ENCODE measurements at places on chromosomes 13 and 19. TPM values are rescaled to one million over a fixed set of nuclear protein-coding genes. Genes with fewer than 3 reads are reported as not detected.

GRCh38 chr19:50287331-50287730 lies 41.8 kb downstream of the KCNC3 start:
- no peaks in the 10 kb centered on the region for H3K27me3 ChIP-seq
- no peak overlapping the region for H3K27ac ChIP-seq
- DNase-seq = no peak
- no peak overlapping the region for H3K4me3 ChIP-seq
- H3K4me1 ChIP-seq = no peaks in the 10 kb centered on the region
- H3K36me3 ChIP-seq = no peaks in the 10 kb centered on the region

- no peak for DNase-seq
- no peaks in the 10 kb centered on the region for H3K4me1 ChIP-seq
- no peak overlapping the region for H3K4me3 ChIP-seq
- no peaks in the 10 kb centered on the region for H3K27me3 ChIP-seq
Observed at GRCh38 chr13:29999492-30000369, 149.3 kb upstream of the UBL3 start.

DNA sequence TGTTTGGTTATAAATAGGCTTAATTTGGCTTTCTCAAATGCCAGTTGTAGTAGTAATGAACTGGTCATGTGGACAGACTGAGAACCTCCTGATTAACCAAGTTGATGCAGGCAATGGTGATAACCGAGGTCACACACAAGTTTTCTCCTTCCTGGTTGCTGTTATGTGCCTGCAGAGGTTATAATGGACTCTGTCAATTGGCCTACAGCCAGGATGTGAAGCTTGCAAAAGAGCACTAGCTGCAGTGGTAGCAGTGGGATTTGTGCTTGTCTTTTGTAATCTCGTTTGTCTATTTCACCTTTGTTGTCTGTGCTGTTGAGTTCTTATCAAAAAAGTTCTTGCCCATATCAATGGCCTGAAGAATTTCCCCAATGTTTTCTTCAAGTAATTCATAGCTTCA lies 20.6 kb downstream of the OR10H3 start:
- H3K4me3 ChIP-seq = no peak overlapping the region
- H3K27ac ChIP-seq = no peak overlapping the region
- no peaks in the 10 kb centered on the region for H3K4me1 ChIP-seq
- no peak for DNase-seq

GRCh38 chr13:107864543-107865317 lies 350.6 kb downstream of the LIG4 start:
- no peak overlapping the region for H3K4me3 ChIP-seq
- H3K27me3 ChIP-seq = peaks cover 38% of the 10 kb centered on the region
- H3K4me1 ChIP-seq = no peaks in the 10 kb centered on the region
- peak; percentile 88 for DNase-seq
- H3K27ac ChIP-seq = no peak overlapping the region

DNA sequence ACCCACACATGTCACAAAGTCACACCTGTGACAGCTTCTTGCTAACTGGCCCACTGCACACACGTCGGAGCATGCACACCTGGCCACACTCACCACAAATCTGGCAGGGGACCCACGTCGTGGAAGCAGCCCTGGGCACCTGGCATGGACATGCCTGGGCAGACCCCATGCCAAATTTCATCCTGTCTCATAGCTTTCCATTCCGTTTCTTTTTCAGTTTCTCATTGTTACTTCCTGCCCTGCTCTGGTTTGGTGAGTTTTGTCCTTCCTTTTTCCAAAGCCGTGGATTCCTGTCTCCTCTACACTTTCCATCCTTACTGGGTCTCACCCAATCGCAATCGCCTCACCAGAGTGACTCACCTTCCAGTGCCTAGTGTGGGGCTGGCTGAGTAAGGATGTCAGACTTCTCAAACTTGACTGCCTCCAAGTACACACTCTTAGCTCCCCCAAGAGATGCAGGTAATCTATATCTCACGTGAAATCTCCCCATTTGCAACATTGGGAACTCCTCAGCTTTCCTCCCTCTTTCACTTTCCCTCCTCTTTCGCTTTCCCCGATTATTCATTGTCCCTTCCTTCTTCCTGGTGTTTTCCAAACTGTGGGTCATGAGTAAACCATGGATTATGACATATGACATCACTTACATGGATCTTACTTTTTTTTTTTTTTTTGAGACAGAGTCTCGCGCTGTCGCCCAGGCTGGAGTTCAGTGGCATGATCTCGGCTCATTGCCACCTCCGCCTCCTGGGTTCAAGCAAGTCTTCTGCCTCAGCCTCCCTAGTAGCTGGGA lies 1.6 kb upstream of the BBC3 start:
- no peak overlapping the region for H3K27ac ChIP-seq
- no peak overlapping the region for H3K4me3 ChIP-seq
- H3K27me3 ChIP-seq = no peaks in the 10 kb centered on the region
- peak; percentile 56 for DNase-seq
- H3K36me3 ChIP-seq = no peaks in the 10 kb centered on the region
- H3K4me1 ChIP-seq = peaks cover 3% of the 10 kb centered on the region

DNA sequence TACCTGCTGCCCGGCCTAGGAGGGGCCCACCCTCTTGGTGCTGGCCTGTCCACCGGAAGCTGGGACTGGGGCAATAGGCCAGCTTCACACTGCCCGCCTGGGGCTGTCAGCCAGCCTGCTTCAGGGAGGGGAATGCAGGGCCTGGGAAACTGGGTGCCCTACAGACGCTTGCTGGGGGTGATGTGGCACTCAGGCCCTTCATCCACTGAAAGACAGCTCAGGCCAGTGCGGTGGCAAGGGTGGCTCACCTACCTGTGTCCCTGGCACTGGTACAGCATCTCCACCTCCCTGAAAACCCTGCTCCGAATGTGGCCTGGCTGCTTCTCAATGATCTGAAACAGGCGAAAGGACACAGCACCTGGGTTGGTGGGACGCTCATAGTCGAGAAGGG lies 7.8 kb downstream of the MKNK2 start:
- H3K4me1 ChIP-seq = peaks cover 22% of the 10 kb centered on the region
- H3K36me3 ChIP-seq = no peaks in the 10 kb centered on the region
- no peak overlapping the region for H3K4me3 ChIP-seq
- no peak overlapping the region for H3K27ac ChIP-seq
- H3K27me3 ChIP-seq = no peaks in the 10 kb centered on the region

GRCh38 chr19:55091126-55091910 lies 15.6 kb downstream of the EPS8L1 start:
- H3K4me1 ChIP-seq = peaks cover 1% of the 10 kb centered on the region

DNA sequence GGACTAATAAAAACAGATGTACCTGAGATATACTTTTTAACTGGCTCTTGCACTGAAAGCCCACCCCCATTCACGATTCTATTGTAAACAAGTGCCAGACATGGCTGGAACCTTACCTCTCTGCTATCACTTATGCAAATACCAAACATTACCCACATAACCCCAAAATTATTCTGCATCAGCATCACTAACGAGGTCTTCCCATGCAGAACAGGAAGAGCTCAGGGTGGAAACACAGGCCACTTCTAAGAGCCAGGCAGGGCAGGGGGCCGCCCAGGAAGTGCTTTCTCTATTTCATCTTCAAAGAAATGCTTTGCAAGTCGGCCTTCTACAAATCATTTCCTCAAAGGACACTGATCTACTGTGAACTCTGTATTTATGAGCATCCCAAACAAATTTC lies 7.3 kb downstream of the IRS2 start:
- no peak for DNase-seq
- H3K4me3 ChIP-seq = no peak overlapping the region
- peaks cover 24% of the 10 kb centered on the region for H3K4me1 ChIP-seq
- no peaks in the 10 kb centered on the region for H3K36me3 ChIP-seq

GRCh38 chr19:38911388-38912001 lies 491 bp downstream of the CCER2 start:
- no peaks in the 10 kb centered on the region for H3K36me3 ChIP-seq
- no peak for DNase-seq
- no peaks in the 10 kb centered on the region for H3K4me1 ChIP-seq
- no peak overlapping the region for H3K4me3 ChIP-seq
- H3K27ac ChIP-seq = no peak overlapping the region
- no peaks in the 10 kb centered on the region for H3K27me3 ChIP-seq

GRCh38 chr13:43295825-43296564 lies 272.6 kb downstream of the DNAJC15 start:
- peaks cover 5% of the 10 kb centered on the region for H3K4me1 ChIP-seq
- no peaks in the 10 kb centered on the region for H3K36me3 ChIP-seq
- no peak for DNase-seq
- no peak overlapping the region for H3K4me3 ChIP-seq
- no peaks in the 10 kb centered on the region for H3K27me3 ChIP-seq

- no peaks in the 10 kb centered on the region for H3K36me3 ChIP-seq
- no peak overlapping the region for H3K27ac ChIP-seq
- no peak overlapping the region for H3K4me3 ChIP-seq
- peaks cover 5% of the 10 kb centered on the region for H3K4me1 ChIP-seq
Observed at GRCh38 chr19:35462476-35462953, 14.5 kb downstream of the FFAR2 start.

DNA sequence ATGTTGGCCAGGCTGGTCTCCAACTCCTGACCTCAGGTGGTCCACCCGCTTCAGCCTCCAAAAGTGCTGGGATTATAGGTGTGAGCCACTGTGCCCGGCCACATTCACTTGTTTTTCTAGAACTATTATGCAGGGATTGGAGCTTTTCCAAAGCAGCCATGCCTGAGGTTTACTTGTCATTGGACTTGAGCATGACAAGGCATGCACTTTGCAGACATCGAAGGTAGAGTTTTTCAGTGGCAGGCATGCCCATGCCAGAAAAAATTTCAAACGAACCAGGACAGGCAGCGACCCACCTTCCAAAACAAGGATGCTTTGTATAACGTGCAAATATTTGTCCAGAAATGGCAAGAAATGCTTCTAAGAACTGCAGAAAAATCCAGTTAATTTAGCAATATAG lies 17.7 kb downstream of the PNMA8A start:
- no peak overlapping the region for H3K4me3 ChIP-seq
- H3K27ac ChIP-seq = no peak overlapping the region
- no peaks in the 10 kb centered on the region for H3K27me3 ChIP-seq

DNA sequence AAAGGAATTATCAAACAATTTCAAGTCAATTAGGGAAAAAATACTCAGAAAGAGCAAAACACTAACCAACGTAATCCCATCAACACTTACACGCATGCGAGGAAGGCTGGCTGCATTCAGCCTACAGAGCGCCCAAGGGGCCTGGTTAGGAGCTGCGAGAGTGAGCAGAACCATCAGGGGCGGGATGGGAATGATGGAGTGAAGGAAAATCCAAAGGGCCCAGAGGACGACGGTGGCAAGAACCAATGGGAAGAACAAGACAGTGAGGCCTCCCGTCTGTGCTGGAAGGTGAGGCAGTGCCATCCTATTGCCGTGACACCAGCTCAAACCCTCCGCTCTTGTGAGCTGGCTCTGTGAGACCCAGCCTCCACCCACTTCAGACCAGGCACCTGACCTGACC lies 253.0 kb downstream of the IRS2 start:
- no peaks in the 10 kb centered on the region for H3K36me3 ChIP-seq
- H3K27me3 ChIP-seq = no peaks in the 10 kb centered on the region
- no peak overlapping the region for H3K27ac ChIP-seq
- H3K4me1 ChIP-seq = no peaks in the 10 kb centered on the region

DNA sequence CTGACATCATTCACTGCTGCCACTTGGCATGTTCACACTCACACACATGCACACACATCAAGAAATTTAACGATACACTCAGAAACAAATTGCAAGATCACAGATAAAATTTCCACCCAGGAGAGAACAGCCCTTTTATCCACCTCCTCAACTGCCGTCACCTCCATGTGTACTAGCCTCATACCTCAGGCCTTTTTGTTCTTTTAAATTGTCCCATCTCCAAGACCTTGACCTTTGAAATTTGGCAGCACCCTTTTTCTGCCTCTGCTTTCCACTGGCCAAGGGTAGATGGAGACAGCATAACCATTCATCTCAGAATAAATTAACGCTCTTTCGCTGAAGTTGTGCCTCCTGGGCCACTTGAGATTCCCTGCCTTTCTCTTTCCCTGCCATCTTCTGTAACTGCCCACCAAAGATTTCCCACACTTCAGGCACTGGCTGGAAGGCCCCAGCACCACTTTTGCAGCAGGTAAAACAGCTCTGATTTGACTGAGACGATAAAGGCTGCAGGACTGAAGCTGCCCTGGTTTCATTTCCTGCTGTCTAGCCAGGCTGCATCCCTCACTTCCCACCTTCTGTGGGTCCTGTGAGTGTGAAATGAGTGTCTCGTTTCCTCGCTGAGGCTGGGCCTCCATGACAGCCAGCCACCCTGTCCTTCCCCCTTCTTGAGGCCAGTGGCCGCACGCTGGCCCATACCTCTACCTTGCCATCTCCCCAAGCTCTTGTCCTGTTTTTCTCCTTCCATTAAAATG lies 39.3 kb downstream of the MBNL2 start:
- no peak for DNase-seq
- H3K4me1 ChIP-seq = peaks cover 35% of the 10 kb centered on the region
- peak overlapping the region; percentile 64 for H3K27ac ChIP-seq
- H3K36me3 ChIP-seq = no peaks in the 10 kb centered on the region
- no peaks in the 10 kb centered on the region for H3K27me3 ChIP-seq
- H3K4me3 ChIP-seq = no peak overlapping the region

- DNase-seq = peak; percentile 70
- peaks cover 15% of the 10 kb centered on the region for H3K27me3 ChIP-seq
- H3K4me1 ChIP-seq = peaks cover 7% of the 10 kb centered on the region
- H3K4me3 ChIP-seq = no peak overlapping the region
Observed at GRCh38 chr13:28983641-28984040, 163.5 kb downstream of the MTUS2 start.

- peak; percentile 19 for DNase-seq
- no peaks in the 10 kb centered on the region for H3K36me3 ChIP-seq
- H3K4me3 ChIP-seq = no peak overlapping the region
Observed at GRCh38 chr19:13181747-13182388, 31.7 kb downstream of the IER2 start.

DNA sequence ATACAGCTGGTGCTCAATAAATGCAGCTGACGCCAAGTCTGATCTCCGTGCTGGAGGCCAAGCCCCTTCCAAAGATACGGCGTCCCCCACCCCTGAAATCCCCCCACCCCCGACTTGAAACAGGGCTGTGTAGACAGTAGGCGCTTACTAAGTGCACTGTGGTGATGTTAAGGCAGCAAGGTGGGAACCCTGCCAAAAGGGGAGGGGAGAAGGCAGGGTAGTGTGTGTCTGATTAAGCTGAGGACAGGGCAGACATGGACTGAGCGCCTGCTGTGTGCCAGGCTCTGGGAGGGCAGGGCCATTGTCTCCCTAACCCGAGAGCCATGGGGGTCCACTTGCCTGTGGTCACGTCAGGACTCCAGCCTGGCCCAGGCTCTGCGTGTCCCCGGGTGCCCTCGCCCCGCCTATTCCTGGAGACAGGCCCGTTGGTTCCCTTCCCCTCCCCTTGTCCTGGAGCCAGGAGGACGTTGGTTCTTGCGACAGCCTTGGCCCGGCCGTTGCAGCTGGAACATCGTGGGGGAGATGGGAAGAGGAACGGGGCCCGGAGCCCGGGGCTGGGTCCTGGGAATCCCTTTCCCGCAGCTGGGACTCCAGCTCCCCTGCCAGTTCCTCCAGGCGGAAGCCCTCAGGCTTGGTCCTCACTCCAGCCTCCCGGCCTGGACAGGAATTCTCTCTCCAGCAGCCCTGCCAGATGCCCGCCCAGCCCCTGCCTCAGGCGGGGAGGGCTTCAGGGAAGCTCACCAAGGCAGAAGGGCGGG lies 1.7 kb upstream of the ELANE start:
- no peak overlapping the region for H3K27ac ChIP-seq
- H3K27me3 ChIP-seq = peaks cover 7% of the 10 kb centered on the region
- no peak overlapping the region for H3K4me3 ChIP-seq
- no peaks in the 10 kb centered on the region for H3K36me3 ChIP-seq
- peak; percentile 100 for DNase-seq

Gene SELENOV
- 2.0 TPM for total RNA-seq

Gene ANGPTL4
- total RNA-seq = 3.2 TPM

Gene MEIS3
- total RNA-seq = 83.7 TPM

Gene NLRP7
- 1.8 TPM for total RNA-seq

Gene SPTBN4
- total RNA-seq = 2.3 TPM

Gene RGS9BP
- total RNA-seq = 1.0 TPM

Gene GPR12
- total RNA-seq = not detected

Gene CYP4F8
- not detected for total RNA-seq

Gene RASGRP4
- total RNA-seq = not detected

Gene NMRK2
- total RNA-seq = 32.9 TPM

Gene IGFL2
- total RNA-seq = not detected

Gene ZNF285
- total RNA-seq = 3.6 TPM

Gene PSG4
- not detected for total RNA-seq

Gene KCNN1
- total RNA-seq = 23.4 TPM

All from cardiac muscle cell (in vitro differentiated cells and primary cell).